ENCODE measurements at places on chromosomes 7 and 10.

- DNase-seq, result no peak
Observed at GRCh38 chr7:138608275-138608674, 92.9 kb downstream of the SVOPL start.

DNA sequence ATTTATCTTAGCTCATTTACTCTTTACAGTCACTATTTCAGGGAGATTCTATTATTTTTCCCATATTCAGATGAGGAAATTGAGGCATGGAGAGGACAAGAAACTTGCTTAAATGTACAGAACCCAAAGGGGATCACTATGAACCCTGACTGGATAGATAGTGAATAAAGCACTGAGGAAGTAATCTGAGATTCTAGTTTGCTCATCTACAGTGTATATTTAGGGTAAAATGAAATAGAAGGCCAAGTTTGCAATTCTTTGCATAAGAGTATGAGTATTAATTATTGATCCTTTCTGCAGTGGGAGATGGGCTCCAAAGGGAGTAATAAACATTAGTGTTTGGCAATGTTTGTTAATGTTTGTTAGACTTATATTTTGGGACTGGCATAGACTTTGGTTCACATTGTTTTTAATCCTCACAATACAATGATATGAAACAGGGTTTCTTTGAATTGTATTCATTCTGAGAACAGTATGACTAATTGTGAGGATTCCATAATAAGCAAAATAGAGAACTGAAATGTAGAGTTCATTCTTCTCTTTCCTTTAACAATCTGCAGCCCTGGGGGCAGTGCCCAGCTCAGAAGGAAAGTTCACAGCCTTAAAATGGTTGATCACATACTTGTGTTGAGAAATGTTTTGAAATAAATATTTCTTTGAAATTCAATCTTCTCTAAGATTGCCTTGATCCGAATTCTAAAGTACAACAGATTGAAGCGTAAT lies 131.0 kb upstream of the ZNF804B start:
- no peak for DNase-seq

DNA sequence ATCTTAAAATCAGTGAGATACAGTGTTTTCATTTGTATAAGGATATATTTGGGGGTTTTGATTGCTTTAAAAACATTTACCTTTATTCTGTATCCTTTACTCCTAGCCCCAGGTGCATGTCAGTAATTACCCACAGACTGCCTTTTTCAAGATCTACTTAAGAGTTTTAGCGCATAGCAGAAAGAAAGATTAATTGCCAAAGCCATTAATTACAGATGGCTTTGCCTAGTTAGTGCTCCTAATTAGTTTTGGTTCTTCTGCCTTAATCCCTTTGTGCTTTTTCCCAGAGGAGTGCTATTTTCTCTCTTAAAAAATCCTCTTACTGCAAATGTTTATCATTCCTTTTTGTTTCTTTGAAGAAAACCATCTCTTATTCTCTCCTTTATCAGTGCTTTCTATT lies 122.8 kb downstream of the MAPK8 start:
- DNase-seq, result no peak

GRCh38 chr7:155229548-155230168 lies 68.0 kb upstream of the INSIG1 start:
- no peak for DNase-seq

DNA sequence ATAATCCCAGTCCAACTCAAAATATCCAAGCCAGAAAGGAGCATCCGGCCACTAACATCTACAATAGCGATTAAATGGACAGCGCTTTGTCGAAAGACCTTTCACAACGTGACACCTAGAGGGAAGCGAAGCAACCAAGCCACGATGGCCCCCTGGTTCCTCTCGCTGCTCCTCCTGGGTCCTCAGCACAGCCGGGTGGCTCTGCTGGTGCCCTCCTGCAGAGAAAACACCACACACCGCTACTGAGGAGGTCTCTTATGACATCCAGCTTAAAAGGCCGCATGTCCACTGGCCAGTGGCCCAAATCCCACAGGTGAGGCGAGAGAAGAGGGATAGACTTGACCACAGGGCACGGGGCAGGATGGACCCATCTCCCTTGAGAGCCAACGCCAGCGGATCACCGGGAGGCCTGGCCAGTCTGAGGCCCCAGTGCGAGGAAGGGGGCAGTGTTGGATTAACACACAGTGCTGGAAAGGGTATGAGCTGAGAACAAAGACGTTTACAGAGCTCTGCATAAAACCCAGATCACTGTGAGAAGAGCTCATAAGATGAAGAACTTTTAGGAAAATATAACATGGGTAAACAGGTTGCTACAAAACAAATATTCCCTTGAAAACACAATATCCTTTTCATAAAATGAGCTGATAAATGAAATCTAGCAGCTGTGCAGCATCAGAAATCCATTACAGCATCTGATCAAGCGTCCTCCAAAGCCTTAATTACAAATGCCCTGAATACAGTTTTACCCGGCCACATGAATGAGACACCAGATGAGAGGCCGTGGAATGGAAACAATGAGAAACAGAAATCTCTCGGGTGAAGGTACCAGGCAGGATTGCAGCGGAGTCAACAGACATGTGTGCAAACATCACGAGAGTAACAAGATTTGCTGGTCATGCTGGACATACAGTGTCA lies 236.7 kb downstream of the DIP2C start:
- DNase-seq, result no peak
